Cortex of kidney (tissue), 1 donor: ENCODE measurements at places on chromosomes 4 and X.

GRCh38 chr4:151238477-151238876 is 38.5 kb upstream of the PRSS48 start:
- no peak for DNase-seq

DNA sequence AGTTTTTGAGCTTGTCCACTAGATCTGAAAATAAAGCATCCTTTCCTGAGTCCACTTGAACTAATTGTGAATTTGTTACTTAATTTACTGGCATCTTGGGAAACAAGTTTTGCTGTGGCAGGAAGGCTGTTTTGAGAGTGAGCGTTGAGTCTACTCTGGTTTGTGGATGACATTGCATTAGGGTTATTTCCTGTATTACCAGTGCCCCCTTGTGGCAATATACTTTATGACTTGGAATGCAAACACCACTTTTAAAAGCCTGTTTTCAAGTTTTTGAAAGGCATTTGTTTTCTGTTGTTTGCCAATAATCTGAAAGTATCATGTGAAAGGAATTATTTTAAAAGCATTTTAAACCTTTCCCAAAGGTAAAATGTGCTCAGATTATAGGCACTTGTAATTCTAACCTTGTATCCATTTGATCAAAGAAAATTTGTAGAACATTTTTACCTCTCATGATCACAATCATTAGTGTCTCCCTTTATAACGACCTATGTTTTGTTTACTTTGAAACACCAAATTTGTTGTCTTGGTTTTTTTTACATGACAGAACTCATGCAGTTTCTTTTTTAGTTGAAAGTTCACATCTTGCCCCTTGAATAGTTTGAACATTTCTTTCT is 18.0 kb upstream of the CYP2U1 start:
- DNase-seq = no peak

DNA sequence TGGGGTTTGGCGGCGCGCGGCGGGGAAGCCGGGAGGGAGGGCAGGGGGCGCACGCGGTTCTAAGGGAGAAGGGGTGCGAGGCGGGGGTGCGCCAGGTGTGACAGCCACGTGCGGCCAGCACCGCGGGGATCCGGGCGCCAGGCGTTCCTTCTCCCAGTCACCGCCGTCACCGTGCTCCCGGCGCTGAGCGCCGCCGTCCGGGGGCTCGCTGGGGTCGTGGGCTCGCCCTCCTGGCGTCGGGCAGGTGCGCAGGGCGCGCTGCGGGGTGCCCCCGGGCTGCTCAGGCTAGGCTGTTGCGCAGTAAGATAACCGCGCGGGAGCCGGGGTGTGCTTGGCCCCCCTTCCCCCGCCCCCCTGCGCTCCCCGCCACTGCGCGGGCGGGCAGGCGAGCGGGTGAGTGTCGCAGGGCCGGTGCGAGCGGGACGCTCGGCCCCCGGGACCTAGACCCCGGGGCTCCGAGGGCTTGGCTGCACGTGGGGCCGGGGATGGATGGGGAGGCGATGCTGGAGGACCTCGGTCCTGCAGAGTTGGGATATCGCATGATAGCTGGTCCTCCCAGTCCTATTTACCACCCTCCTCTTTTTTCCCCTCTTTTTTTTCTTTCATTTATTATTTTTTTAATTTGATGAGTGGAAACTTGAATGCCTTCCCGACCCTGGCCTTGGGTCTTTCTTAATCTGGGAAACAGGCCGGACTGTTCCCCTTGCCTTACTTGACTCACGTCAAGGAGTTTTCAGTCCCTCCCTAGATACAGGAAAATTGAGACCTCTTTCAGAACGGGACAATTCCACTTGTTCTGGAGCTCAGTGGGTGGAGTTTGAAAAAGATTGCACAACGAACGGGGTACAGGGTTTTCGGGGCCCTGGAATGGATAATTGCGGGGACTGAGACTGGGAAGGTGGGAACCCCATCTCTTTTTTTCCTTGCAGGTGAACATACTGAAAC is 797 bp downstream of the TXLNG start:
- DNase-seq = no peak

DNA sequence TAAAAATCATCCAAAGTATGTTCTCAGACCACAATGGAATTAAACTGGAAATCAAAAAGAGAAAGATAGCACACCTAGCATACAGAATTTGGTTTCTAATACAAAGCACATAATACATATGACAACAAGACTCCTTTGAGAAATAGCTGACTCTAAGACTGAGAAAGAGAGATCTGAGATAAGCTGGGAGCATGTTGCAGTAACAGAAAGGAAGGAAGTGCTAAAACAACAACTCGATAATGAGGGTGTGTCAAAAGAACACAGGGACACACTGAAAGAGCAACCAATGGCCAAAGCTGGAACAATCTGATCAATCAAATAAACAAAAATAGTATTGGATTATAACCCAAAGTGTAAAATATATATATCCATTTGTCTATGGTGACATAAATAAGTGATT is 586.6 kb downstream of the C4orf33 start:
- no peak for DNase-seq

DNA sequence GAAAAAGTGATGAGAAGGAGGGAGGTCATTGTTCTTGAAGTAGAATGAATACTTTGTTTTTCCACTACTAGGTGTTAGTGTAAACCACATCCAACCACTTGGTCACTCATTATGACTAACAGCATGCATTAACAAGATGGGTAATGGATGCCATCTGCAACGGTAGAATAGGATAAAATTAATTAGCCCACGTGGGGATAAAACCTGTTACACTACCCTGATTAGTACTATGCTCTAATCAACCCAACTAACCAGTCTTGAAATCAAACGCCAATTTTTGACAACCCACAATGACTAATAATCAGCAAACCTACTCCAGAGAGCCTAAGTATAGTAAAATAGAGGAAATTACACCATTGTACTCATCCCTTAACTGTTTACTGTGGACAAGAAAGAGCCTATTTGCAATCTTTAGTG is 93.4 kb upstream of the MCF2 start:
- no peak for DNase-seq

DNA sequence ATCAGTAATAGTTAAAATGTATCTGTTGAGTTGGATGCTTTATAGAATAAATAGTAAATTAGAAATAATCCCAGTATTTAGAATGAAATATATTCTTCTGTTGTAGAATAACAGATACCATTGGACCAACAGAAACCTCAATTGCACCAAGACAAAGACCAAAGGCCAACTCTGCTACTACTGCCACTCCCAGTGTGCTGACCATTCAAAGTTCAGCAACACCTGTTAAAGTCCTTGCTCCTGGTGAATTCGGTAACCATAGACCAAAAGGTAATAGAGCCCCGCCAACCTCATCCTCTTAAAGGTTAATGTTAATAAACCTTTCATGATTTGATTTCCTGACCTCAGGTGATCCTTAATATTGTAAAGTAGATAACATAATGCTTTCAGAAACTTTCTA is 73.8 kb downstream of the PAQR3 start:
- DNase-seq = no peak

GRCh38 chr4:89077761-89078160 is 20.8 kb upstream of the FAM13A start:
- no peak for DNase-seq

- no peak for DNase-seq
These were observed 248.6 kb downstream of the PCDH18 start for GRCh38 chr4:137283737-137284136.

GRCh38 chrX:152177497-152178269 is 39.3 kb upstream of the MAGEA10 start:
- DNase-seq = no peak
